ENCODE measurements at places on chromosomes 1 and 21. TPM values are rescaled to one million over a fixed set of nuclear protein-coding genes. Genes with fewer than 3 reads are reported as not detected.
A peak's percentile ranks its signal among the peaks of the same experiment; 100 is the strongest.

DNA sequence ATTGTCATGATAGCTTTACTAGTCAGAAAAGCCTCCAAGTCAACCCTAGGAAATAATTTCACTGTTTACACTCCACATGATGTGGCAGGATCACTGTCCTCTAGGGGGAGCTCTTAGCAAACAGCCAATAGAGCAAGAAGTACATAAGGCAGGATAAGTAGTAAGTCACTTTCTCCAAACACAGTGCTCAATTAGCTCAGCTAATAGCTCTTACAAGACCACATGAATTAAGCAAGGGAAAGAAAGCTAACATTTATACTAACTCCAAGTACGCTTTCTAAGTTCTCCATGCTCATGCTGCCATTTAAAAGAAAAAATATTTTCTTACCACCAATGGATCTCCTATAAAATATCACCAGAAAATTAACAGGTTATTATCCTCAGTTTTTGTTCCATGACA lies 66.9 kb upstream of the LRIF1 start:
- DNase-seq, result peak; percentile 52

- DNase-seq, result no peak
Observed at GRCh38 chr1:90341516-90341915, 346.6 kb downstream of the ZNF326 start.

DNA sequence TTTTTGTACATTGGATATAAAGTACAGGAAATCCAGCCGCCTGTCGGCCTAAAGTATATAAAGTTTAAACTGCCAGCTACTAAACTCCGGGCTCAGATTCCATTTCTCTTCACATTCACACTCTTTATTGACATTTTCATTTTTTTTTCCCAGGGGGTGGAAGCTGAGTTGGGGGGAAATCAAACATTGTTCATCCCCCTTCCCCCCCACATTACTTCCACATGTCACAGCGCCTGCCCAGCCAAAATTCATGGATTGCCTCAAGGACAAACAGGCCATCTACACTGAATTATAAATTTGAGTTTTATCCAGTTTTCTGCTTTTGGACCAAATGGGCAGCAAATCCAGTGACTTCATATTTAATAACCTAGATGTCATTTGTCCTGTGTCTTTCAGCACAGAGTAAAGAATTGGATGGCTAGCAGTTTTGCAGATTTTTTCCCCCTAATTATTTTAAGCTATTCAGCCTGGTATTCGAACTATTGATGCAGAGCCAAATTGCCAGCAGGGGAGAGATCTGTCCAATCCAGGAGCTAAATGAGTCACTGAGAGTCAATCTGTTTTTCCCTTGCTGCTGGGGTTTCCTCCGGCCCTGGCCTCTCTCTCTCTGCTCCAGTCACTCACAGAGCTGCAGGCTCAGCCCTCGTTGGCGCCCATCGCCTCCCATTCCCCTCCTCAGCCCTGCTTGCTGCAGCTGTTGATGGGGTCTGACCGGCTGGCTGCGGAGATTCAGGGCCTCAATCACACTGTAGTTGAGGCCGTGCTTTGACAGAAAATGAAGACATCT lies 98.0 kb downstream of the LMO4 start:
- DNase-seq, result no peak

DNA sequence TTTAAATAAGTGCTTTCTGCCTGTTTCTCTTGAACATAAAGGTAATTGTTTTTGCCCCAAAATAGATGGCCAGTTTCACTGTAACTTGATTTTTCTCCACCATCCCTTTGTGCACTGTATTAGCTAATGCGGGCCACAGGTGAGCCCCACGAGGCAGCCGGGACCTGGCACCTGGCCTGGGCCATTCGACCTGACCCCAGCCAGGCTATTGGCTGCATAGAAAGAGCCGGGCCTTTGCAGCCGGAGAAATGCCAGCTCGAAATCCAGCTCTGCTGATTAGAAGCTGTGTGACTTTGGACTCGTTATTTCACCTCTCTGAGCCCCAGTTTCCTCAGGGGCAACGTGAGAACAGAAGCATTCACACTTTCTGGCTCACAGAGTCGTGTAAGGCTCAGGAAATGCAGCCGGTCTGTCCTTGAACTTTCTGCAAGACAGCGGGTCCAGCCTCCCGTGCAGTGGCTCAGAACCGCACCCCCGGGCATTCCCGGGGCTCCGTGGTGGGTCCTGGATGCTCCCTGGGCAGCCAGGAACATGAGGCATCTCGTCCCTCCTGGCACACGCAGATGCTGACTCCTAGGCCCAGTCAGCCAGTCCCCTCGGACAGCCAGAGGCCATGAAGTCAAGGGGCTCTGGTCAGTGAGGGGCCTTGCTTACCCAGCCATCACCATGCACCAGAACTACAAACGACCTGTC lies 37.4 kb upstream of the ACTRT2 start:
- DNase-seq, result no peak

The SYCP1 gene
- not detected for polyA plus RNA-seq

The C1orf74 gene
- not detected for polyA plus RNA-seq
